T-helper 1 cell (primary cell): ENCODE measurements at places on chromosomes 13 and 19.
A peak's percentile ranks its signal among the peaks of the same experiment; 100 is the strongest.

DNA sequence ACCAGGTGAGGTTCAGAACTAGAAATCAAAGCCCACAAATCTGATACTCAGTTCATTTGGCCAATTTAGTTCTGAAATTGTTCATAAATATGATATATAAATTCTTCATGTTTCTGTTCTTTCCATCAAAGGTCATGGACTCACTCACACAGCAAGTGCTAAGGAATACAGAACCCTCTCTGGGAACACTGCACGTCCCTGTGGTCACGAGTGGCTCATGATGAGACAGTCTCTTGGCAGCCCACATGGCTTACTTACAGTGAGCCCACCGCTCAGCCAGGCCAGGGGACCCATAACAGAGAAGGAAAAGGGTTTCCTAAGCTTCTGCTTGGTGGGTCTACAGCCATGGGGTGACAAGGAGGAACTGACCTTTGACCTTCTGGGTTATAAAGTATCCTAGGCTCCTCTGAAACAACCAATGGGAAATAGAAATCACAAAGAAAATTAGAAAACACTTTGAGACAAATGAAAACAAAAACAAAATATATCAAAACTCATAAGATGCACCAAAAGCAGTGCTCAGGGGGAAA is 67.4 kb downstream of the CDADC1 start:
- no peak for DNase-seq

DNA sequence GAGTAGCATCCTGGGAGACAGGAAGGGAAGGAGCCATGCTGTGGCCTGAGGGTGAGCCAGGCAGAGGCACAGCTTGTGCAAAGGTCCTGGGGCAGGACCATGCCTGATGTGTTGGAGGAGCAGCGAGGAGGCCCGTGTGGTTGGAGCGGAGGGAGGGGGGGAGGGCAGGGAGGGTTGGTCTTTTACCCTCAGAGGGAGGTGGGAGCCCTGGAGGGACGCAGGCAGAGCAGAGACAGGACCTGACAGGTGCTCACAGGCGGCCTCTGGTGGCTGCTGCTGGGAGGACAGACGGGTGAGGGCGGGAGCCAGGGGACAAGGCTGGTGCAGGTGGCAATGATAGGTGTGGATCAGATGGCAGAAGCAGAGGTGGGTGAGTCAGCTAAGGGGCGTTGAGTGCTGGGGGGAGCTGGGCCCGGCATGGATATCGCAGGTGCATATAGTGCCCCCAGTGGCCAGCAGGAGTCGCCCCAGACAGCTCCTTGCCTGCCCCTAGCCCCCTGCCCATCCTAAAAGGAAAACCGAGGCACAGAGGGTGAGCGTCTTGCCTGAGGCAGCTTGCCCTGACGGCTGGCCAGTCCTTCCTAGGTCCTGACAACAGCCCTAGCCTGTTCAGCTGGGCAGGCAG is 9.8 kb upstream of the GNA15 start:
- DNase-seq: peak; percentile 57

- no peak for DNase-seq
Measured at GRCh38 chr13:101406791-101407190, 9.5 kb downstream of the NALCN start.

DNA sequence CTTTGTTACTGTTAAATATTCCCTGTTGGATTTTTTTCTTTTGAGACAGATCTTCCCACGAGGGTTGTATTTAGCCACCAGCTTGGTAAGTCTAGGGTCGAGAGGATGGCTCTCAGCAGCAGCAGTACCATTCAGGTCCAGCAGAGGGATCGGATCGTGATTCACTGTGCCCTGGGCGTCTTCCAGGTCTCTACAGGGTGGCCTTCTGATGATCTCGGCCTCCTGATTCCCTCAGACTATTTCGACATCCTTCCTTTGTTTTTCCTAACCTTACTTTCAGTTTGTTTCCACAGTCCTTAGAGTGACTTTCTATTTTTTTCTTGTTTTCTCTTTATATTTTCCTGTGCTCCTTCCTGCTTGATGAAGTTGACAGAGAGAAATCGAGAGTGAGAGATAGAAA is 1436.9 kb downstream of the UQCRFS1 start:
- DNase-seq: no peak

DNA sequence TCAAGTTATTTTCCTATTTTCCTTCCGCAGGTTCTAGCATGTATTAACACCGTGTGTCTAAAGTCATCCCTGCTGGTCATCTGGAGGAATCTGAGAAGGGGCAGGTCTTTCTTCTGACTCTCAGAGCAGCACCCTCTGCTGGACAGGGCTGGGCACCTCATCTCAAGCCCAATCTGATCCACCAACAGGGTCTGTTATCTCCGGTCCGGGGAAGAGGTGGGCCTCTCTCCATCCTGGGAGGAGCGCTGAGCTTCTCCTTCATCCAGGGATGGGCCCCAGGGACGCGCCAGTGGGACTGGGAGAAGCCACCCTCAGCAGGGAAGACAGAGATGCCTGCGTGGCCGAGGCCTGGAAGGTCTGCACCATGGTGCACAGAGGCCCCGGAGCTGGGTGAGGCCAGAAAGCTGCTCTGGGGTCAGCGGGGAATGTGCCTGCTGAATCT is 26.0 kb upstream of the ZNF331 start:
- no peak for DNase-seq

GRCh38 chr13:77810430-77810829 is 108.2 kb downstream of the EDNRB start:
- DNase-seq: no peak

- DNase-seq: no peak
Measured at GRCh38 chr13:47317356-47317755, 420.5 kb upstream of the HTR2A start.

- no peak for DNase-seq
Measured at GRCh38 chr13:29591310-29591709, 4.2 kb downstream of the SLC7A1 start.

DNA sequence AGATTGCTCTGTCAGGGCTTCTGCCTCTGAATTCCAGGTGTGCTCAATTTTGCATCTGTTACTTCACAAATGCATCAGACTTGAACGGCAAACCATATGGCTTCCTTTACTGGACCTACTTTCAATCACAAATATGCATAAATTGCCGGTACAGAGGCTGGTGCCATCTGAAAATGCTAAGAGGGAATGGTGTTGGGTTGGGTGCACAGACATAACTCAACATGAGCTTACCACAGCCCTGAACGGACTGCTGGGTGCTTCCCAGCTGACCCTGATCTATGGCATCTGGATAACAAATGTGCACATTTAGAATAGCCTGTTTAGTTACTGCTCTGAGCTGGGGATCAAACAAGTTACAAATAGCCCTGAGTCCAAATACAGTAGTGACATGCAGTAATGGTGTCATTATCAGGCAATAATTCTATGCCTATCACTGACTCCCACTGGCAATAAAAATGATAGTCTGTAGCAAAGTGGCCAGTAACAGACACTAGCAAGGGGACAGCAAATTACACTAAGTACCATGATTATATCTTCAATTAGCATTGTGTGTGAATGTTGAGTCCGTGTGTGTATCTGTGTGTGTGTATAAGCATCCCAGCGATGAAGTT is 927.3 kb downstream of the DIAPH3 start:
- no peak for DNase-seq

DNA sequence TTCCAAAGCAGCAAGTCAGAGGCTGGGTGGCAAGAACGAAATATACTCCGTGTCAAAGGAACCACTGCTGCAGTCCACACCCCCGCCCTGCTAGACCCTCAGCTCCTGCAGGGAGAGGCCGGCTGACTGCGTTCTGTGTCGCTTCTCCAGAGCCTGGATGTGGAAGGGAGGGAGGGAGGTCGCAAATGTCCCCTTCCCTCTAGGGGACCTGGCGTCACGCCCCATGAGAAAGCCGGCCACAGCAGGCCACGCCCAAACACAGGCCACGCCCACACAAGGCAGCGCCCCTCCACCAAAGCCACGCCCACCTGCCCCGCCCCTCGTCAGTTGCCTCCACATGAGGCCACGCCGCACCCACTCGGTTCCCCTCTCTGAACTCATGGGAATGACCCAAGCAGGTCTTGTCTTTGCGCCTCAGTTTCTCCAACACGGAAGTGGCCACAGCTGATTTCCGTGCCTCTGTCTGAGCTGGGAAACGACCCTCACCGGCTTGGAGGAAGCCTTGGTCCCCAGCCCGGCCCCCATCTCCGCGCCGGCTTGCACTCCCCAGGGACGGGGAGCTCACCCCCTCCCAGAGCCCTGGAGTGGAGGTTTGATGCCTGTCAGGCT is 38.4 kb upstream of the TCF3 start:
- peak; percentile 53 for DNase-seq

DNA sequence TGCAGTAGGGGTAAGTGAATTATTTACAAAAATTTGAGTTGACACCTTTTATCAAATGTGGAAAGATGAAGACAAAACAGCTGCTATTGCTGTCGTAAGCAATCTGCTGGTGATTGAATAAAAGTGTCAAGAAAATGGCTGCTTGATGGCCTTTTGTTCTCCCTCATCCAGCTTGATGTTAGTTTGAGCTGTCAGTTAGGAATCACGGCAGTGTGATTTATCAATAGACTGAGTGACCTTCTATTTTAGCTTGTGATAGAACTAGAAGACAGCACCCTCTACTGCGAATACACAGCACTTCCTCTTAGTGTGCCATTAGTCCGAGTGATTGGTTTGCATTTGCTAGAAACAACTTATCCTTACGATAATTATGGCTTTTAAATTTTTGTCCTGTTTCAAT is 76.3 kb downstream of the MZT1 start:
- no peak for DNase-seq

DNA sequence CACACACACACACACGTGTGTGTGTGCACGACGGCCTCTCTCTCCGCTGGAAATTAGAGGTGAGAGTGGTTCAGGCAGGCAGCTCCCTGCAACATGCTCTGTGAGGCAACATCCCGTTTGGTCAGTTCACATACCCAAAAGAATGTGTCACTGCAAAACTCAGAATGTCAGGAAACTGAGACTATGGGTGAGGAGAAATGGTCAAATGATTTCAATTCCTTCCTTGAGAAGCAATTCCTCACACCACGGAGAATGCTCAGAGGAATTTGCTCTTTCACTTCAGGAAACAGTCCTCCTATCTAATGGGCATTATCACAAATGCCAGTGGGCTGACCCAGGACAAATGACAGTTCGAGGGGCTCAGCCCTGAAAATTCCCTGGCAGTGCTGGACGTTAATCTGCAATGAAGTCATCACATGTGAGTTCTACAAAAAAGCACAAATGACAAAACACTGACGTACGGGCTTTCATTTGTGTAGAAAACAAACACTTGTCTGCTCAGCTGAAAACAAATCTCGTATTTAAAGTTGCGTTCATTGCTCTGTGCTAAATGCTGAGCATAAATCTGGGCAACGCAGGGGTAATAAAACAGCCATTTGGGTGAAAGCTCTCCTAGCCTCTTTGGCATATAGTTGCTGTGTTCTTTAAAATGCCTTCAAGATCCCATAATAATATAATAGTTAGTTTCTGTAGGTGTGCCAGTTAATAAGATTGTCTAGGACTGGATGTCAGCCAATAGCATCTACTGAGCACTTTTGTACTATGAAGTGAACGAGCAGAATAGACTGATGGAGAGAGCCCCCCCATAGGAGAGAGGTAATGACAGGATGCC is 18.6 kb upstream of the LATS2 start:
- DNase-seq: no peak

- DNase-seq: no peak
Measured at GRCh38 chr19:46972311-46972710, 47.3 kb upstream of the NPAS1 start.

- no peak for DNase-seq
Measured at GRCh38 chr13:94412870-94413597, 66.4 kb downstream of the DCT start.

GRCh38 chr19:55224038-55224665 is 4.4 kb downstream of the TMEM86B start:
- DNase-seq: no peak

GRCh38 chr13:86906127-86906874 is 764.9 kb upstream of the SLITRK5 start:
- no peak for DNase-seq

GRCh38 chr19:45782820-45783785 is 813 bp upstream of the DMPK start:
- DNase-seq: no peak

DNA sequence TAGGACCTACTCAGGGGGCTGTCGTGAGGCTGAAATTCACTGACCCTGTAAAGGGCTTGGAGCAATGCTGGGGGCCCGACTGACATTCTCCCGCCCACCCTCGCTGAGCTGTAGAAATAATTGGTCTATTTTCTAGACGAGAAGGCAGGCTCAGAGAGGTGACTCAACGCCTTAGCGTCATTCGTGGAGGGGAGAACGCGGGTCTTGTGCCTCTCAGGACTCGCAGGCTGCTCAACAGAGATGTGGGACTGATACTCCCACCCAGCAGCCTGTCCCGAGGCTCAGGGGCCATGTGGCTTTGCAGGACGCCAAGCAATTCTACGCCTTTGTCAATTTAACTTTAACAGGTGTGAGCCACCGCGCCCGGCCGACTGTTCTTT is 23.6 kb upstream of the ASPDH start:
- DNase-seq: no peak

DNA sequence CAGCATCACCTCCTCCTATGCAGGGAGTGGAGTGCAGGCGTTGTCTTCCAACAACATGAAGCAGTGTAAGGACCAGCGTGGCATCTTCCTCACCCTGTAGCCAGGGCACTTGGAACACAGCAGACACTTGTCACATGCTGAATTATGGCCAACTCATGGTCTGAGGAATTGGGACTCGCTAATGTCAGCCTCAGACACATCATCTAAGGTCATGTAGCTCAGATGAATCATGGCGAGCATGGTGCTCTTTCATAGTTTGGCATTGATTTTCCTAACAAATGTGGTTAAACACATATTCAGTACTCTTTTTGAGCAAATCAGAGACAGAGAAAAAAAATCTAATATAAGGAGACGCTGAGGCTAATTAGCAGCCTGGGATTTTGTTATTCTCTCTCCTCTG is 99.6 kb upstream of the SGCG start:
- no peak for DNase-seq

DNA sequence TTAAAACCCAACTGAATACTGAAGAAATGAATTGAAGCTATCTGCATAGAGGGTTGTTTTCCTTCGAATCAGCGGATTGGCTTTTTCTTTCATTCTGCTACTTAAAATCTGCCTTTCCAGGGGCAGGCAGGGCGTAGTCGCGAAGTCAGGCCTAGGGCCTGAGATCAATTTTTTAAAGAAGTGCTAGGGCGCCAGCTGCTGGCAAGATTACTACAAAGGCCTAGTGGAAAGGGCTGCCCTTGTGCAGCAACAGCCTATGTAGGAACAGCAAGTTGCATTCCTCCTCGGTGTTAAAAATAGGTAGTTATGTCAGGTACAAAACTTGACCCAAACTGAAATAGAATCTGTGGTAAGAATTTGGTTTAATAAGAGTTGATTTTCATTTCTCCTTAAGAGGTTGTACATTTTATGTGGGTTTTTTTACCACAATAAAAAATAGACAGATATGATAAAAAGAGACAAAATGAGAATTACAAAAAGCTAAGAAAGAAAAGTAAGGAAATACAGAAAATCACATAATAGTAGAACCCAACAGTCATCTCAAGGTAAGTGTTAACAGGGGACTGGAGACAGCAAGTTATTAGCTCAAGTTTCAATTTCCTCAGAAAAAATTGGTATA is 9.5 kb upstream of the URAD start:
- peak; percentile 24 for DNase-seq

DNA sequence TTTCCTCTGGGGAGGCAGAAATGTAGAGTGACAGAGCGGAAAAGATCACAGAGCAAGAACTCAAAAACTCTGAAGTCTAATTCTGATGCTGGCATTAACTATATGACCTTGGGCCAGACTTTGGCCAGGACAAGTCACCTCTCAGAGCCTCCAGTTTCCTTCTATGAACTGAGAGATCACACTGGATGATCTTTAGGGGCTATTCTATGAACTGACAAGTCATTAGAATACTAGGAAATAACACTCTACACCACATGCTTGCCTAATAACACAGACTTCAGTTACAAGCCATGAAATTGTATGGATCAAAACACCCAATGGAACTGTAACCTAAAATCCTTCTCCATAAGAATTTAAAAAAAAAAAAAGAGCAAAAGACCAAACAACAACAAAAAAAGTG is 16.9 kb downstream of the SLC25A30 start:
- no peak for DNase-seq
